ENCODE measurements at places on chromosomes 2 and 18.

DNA sequence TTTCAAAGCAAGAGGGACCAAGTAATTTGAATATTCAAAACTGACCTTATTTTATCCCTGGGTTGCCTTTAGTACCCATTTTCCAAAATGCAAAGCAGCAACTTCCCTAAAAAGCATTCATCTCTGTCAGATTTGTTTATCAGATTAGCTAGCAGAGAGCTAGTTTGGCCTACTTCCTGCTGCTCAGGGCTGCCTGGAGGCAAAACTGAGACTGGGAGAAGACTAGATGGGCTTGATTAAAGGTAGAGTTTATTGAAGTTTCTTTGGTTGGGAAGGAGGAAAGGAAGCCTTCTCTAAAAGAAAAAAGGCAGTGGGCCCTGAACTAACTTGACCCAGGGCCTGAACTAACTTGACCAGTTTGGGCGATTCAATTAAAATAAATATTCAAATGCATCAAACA lies 426.1 kb upstream of the FAM98A start:
- no peak for DNase-seq

GRCh38 chr2:205148755-205149154 lies 533.5 kb upstream of the NRP2 start:
- DNase-seq: no peak

DNA sequence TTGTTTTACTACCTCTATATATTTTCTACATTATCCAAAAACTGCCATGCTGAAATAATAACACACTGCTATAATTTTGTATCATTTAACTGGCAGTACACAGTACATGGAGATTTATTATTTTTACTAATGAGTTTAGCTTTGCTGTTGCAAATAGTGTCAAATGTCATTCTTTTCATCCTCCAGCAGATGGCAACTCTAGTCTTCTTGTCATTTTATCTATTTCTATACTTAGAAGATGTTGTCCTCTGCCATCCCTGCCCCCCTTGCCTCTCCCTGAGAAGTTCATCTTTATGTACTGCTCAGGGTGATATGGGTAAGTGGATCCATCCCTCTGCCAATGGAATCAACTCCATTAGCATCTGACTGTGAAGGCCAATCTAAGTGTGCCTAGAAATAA lies 21.7 kb upstream of the LRRTM1 start:
- DNase-seq: no peak

DNA sequence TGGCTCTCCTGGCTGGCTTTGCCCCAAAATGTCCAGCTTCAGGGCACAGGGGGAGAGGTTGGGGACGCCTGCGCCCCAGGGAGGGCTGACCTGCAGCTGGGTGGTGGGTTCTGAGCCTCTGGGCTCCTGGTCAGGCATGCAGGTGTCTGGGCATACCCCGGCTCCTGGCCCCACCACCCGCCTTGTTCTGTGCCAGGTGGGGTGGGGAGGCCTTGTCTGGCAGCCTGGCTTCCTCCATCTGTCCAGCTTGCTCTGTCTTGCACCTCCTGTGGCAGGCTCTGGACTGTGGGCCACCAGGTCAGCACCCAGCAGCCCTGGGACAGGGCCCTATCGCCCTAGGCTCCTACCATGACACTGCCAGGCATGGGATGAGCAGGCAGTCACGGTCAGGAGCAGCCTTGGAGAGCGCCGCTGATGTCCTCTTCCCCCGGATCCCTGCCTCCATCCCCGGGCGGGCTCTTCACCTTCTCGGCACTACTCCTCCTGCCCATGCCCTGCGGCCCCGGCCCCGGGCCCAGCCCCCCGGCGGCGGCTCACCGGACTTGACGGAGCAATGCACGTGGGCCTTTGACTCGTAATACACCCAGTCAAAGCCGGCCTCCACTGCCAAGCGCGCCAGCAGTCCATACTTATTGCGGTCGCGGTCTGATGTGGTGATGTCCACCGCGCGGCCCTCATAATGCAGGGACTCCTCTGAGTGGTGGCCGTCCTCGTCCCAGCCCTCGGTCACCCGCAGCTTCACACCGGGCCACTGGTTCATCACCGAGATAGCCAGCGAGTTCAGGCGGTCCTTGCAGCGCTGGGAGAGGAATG lies 3.6 kb downstream of the IHH start:
- no peak for DNase-seq

GRCh38 chr2:219207134-219207883 lies 727 bp downstream of the ZFAND2B start:
- DNase-seq: no peak

Data from breast epithelium (tissue), 4 donors.